ENCODE measurements at places on chromosomes 7 and 10. TPM values are rescaled to one million over a fixed set of nuclear protein-coding genes. Genes with fewer than 3 reads are reported as not detected.

- no peak for DNase-seq
Observed at GRCh38 chr10:76229341-76229740, 797.9 kb downstream of the LRMDA start.

DNA sequence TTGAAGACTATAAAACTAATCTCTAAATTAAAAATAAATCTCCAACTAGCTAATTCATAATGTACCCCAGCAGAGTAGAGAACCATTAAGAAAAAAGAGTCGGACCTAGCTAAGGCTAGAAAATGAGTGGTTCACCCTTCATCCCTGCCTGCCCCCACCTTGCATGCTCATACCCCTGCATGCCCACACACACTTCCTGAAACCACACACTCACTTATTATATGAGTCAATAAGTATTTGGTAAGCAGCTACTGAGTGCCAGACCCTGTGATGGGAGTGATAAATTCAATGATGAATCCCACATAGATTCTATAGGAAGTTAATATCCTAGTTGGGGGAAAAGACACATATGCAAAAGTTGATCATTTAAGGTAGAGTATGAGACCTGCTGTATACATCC is 152.9 kb upstream of the INHBA start:
- DNase-seq = no peak

DNA sequence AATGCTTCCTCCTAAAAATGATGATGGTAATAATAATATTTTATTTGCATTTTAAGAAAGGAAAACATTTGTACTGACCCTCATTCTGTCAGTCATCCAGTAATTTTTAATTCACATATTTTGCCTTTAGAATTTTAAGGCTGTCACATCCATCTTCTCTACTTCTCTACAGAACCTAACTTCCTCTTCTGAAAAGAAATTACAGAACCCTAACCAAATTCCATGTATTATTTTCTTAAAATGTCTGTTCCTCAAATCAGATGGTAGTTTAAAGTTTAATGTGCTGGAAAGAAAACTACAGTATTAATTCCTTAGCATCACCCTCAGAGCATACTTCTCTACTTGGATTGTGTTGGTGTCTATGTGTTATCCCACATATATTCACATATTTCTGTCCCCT is 9.0 kb downstream of the PIK3CG start:
- no peak for DNase-seq

DNA sequence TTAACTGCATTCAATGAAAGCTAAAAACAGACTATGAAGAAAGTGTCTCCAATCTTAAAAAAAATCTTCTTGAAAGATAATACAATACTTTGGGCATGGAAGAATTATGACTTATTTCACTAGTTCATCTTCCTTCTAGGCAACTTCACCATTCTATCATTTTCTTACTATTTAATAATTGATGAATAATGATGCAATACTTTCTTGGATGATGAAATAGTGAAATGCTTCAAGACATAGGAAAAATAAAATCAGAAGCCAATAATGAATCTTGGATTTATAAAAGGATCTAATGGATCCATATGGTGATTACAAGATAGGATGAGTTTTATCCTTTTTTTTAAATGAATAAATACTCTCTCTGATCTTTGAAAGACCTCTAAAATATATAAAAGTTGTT is 4.4 kb downstream of the DMBT1 start:
- DNase-seq = no peak

Gene ASB10
- total RNA-seq = not detected

Gene PAPSS2
- 173 TPM for total RNA-seq
